GM04504 (cell line): ENCODE measurements at places on chromosomes 12 and 14.

GRCh38 chr14:24315243-24315806 is 4.0 kb downstream of the LTB4R start:
- no peak for DNase-seq

DNA sequence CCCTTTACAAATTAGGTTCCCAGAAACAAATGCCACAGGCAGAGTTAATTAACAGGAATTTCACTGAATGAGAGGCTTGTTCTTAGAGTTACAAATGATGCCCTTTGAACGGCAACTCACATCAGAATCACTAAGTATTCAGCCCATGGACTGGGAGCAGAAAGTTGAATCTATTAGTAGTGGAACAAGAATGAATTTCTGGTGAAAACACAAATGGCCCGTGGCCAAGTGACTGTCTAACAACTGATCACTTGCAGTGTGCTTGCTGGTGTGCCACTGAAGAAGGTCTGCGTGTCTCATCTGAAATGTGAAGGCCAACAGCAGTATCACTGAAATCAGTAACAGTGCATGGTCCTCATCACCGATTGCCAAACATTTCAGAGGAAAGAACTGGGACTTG is 893.4 kb upstream of the TMEM132C start:
- DNase-seq = no peak

DNA sequence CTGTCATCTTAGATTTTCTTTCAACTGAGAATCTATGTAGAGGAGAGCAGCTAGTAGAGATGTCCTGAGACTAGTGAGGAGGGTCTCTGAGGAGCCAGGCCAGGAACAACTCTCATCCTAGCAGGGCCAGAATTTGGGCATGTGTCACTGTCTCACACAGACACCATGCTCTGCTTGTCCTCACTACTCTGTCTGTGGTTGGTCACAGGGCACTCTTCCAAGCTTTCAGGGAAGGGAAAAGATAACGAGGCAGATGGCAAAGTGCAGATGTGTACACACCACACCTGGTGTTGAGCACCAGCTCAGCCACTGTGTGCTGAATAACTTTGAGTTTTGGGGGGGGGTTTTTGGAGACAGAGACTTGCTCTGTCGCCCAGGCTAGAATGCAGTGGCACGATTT is 2.5 kb downstream of the SSPN start:
- DNase-seq = no peak

- no peak for DNase-seq
Measured at GRCh38 chr12:29082522-29082921, 66.6 kb upstream of the FAR2 start.

- DNase-seq = no peak
Measured at GRCh38 chr14:95206534-95206933, 49.2 kb upstream of the DICER1 start.

- no peak for DNase-seq
Measured at GRCh38 chr12:25197608-25198007, 2.6 kb downstream of the ETFRF1 start.

DNA sequence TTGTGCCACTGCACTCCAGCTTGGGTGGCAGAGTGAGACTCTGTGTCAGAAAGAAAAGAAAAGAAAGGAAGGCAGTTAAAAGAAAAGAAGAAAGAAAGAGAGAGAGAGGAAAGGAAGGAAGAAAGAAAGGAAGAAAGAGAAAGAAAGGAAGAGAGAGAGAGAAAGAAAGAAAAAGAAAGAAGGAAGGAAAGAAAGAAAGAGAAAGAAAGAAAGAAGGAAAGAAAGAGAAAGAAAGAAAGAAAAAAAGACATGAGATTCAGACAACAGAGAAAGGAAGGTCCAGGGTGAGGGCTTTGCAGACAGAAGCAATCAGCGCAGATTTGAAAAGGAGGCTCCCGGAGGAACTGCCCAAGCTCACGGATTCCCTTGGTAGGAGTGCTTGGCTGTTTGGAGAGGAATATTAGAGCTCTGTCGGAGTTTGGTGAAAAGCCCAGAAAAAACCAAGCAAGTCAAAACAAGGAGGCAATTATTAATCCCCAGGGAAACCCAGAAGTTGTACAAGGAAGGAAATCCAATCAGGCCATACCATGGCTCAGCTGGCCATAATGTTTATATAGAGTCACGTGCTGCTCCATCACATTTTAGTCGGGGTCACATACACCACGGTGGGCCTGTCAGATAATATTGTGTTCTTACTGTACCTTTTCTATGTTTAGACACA is 11.6 kb upstream of the CCDC85C start:
- no peak for DNase-seq
